ENCODE measurements at places on chromosomes 6 and 20.

DNA sequence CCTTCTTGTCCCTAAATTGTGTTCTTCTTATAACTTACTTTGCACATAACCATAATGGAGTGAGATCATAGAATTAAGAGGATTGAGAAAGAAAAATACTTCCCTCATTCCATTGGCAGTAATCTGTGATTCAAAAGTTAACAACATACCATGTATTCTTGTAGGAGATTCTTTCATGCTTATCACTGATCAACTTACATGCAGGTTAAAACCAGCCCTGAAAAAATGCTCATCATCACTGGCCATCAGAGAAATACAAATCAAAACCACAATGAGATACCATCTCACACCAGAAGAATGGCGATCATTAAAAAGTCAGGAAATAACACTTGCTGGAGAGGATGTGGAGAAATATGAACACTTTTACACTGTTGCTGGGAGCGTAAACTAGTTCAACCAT lies 36.5 kb upstream of the GFRAL start:
- no peak for DNase-seq

- DNase-seq = peak; percentile 76
Observed at GRCh38 chr20:59925899-59926298, 7.5 kb downstream of the SYCP2 start.

GRCh38 chr20:49909499-49910339 lies 5.6 kb downstream of the SPATA2 start:
- DNase-seq = no peak

DNA sequence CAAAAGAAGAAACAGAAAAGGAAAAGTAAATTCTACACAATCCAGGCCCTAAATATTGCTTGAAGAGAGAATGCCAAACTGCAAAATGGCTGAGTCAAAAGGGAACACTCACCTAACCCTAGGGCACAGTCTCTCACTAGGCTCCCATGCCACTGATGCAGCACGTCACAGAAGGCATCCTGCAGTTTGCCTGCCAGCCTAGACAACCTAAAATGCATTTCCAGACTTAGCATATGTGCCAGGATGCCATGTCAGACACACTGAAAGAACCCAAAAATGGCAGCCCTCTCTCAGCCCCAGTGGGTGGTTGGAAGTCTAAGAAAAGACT lies 10.6 kb upstream of the SIRPD start:
- no peak for DNase-seq

DNA sequence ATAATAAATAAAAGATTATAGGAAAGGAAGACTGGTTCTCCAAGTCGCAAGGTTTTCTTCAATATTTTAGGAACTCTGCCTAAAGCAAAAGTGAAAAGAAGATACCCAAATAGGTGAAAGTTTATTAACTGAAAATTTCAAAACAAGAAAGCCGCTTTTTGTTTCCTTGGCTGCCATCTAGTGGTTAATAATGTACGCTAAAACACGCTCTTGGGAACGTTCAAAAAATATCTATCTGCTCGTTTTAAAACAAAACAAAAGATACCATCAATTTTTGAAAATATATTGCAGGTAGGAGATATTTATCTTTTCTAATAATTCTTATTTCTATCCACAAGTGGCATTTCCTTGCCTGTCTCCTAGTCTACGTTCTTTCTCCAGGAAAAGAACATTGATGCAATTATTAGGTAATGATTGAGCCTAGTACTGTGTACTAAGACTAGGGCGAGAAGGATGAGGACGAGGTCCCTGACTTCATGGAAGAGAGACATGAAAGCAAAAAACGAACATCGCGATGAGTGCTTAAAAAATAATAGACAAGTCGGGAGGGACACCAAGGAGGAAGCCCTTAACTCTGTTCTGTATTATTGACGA lies 97.2 kb downstream of the SPTLC3 start:
- peak; percentile 58 for DNase-seq

- no peak for DNase-seq
Observed at GRCh38 chr20:44248410-44248759, 1.3 kb downstream of the GDAP1L1 start.

DNA sequence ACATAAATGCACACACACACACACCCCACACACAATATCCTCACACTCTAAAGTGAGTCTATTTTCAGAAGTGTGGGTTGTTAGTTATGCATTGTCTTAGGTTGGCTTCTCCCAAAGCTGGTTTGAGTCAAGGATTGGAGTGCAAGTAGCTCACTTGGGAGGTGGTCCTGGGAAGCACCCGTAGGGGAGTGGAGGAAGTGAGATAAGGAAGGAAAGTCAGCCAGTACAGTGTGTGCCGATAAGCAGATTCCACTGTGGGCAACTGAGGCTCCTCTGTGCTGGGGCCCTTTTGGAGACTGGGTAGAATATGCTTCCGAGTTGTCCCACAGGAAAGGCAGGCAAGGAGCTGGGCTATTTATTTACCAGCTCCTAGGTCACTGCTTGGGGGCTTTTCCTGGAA lies 67.2 kb downstream of the PLCB4 start:
- no peak for DNase-seq

DNA sequence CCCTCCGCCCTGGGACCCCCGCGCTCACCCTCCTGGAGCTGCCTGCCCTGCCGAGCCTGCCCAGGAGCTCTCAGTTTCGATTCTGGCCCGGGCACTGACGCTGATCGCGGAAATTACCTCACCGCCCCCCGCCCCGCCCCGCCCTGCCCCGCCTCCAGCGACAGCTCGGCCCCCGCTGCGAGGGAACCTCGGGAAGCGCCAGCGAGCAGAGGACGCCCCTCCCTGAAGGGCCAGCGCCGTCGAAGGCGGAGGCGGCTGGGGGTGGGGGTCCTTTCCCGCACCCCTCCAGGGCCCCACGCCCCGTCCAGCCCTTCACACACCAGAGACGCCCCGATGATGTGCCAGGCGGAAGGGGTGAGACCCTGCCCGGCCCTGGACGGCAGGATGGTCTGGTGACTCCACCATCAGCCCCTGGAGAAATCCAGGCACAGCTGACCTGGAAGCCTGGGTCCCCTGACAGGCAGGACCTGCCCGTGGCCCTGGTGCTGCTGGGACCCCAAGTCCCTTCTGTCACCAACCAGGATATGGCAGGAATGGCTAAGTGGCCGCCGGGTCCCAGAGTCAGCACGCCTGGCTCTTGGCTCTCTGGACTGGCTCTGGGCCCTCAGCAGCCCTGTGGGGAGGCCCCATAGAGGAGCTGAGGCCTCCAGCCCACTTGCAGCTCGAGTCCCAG lies at the start of gene HELZ2:
HELZ2 (minus strand) TSS at position 84 of the 673 bp plus-strand sequence. CDS start 1,854 bp downstream, outside the sequence.
- peak; percentile 87 for DNase-seq

GRCh38 chr6:50978380-50979170 lies 159.9 kb downstream of the TFAP2B start:
- DNase-seq = no peak

DNA sequence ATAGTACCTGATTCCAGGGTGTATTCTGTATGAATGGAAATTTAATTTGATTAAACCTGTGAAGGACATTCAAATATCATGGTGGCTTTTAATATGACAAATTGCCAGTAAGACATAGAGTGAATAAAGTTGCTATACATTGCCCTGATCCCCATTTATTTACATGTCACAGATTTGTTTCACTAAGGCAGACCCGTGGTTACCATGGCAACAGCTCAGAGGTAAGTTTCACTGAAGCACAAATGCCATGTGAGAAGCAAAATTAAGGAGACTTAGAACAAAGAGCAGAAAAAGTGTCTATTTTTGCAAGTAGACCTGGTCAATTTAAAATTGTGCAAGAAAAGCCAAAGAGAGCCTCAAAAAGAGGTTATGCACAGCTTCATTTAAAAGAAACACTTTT lies 63.7 kb downstream of the PXDC1 start:
- DNase-seq = peak; percentile 23

DNA sequence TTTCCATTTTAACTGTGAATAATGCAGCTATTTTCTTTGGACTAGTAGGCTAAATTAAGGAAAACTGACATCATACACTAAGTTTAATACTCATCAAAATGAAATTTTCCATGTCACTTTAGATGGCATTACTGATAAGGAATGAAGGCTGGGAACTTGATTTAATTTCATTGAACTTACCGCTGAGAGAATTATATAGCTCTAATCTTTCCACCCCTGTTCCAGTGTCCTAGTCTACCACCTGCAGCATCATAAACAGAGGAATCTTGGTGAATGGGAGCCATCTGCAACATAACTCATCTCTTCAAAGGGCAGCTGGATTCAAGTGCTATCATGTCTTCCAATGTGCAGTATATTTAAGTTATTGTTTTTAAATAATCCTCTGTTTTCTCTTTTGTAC lies 1395.2 kb downstream of the EPHA7 start:
- no peak for DNase-seq

DNA sequence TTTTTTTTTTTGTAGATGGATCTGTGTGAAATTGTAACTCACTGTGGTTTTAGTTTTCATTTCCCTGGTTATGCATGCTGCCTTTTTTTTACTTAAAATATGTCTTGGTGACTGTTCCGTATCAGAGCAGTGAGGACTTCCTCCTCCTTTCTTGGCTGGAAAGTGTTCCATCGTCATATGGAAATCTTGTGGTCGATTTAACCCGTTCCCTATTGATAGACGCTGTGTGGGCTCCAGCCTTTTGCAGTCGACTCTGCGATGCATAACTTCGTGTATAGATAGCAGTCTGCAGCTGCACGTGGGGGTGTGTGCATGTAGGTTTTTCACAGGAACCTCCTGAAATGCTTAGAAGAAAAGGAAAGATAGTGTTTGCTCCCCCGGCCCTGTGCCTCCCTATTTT lies 28.1 kb upstream of the PNPLA1 start:
- peak; percentile 56 for DNase-seq

DNA sequence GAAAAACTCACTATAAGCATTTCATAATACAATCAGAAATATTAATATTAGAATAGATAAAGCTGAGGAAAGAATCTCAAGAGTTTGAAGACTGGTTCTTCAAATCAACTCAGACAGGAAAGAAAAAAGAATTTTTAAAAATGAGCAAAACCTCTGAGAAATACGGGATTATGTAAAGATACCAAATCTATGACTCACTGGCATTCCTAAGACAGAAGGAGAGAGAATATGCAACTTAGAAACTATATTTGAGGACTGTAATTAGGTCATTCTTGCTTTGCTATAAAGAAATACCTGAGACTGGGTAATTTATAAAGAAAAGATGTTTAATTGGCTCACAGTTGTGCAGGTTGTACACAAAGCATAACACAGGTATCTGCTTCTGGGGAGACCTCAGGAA lies 665.1 kb downstream of the RNF144B start:
- DNase-seq = no peak

DNA sequence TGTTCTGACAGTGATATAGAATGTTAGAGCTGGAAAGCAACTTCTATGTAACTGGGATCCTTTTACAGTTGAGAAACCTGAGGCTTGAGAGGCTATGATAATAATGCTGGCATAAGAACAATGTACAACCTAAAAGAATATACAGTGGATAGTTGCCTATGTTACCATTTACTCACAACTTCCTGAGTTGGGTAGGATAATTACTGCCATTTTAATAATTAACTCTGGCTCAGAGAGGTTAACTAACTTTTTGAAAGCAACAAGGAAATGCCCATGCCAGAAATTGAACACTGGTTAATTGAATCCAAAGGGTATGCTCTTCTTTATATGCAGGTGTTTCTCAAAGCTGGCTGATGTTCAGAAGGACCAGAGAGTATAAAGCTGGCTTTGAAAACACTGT lies 530.7 kb upstream of the MAP3K7 start:
- DNase-seq = no peak

DNA sequence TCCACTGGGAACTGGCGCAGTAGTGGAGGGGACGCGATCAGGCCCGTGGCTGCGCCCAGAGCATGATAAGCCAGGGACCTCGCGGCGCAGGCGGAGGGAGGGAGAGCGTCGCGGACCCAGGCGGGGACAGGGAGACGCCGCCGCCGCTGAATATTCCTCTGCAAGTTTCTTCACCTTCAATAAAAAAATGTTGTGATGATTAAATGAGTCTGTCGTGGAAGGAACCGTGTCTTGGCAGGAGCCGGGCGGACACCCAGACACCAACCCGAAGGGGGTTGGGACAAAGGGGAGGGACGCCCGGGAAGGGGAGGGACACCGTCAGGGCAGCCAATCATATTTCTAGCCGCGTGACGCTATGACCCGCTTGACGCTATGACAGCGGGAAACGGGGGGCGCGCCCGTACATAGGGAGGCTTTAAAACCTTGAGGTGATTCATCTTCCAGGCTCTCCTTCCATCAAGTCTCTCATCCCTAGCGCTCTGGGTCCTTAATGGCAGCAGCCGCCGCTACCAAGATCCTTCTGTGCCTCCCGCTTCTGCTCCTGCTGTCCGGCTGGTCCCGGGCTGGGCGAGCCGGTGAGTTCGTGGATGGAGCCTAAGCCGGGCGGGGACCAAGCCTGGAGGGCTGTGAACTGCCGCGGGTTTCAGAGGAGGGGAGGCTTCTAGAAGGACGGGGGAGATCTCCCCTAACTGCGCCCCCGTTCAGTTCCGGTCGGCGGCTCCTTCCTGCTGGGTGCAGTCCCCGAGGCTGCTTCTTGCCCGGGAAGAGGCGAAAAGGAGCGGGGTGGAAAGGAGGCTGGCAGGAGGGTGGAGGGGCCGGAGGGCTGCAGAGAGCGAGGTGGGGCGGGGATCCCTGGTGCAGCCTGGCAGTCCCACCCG lies at the start of gene ULBP2:
ULBP2 (plus strand) TSS at position 432 of the 878 bp plus-strand sequence; CDS start at position 491, 59 bp downstream.
- peak; percentile 71 for DNase-seq

- DNase-seq = no peak
Observed at GRCh38 chr6:35041086-35041861, 99.9 kb downstream of the TCP11 start.

GRCh38 chr6:95408111-95408510 lies 169.2 kb upstream of the MANEA start:
- no peak for DNase-seq

- no peak for DNase-seq
Observed at GRCh38 chr6:122997541-122998150, 1.6 kb downstream of the CLVS2 start.

DNA sequence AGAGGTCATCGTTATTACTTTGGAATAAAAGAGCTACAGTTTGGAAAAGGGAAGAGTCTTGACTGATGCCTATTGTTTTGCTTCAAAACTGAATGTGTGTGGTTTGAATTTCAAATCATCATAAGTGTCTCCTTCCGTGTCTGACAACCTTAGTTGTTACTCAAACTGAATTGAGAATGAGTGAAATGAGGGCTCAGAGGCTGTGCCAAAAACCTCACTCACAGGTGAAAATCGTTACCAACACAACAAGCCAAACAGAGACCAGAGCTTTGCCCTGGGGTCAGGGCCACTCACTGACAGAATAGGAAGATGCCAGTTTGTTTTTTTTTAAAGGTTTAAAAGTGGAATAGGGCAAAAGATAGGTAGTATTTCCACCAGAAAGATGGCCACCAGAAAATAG lies 15.2 kb upstream of the SIRT5 start:
- DNase-seq = no peak

- DNase-seq = peak; percentile 45
Observed at GRCh38 chr20:63434599-63435378, 37.7 kb downstream of the KCNQ2 start.
